Activated CD4-positive, alpha-beta T cell treated with anti-CD3 and anti-CD28 coated beads, Interleukin-2, amount 50 U/mL, for 1 hour (primary cell): ENCODE measurements at places on chromosomes 11 and 22.
A peak's percentile ranks its signal among the peaks of the same experiment; 100 is the strongest.

- no peak for DNase-seq
These were observed 745.0 kb downstream of the NTM start for GRCh38 chr11:132115454-132115853.

DNA sequence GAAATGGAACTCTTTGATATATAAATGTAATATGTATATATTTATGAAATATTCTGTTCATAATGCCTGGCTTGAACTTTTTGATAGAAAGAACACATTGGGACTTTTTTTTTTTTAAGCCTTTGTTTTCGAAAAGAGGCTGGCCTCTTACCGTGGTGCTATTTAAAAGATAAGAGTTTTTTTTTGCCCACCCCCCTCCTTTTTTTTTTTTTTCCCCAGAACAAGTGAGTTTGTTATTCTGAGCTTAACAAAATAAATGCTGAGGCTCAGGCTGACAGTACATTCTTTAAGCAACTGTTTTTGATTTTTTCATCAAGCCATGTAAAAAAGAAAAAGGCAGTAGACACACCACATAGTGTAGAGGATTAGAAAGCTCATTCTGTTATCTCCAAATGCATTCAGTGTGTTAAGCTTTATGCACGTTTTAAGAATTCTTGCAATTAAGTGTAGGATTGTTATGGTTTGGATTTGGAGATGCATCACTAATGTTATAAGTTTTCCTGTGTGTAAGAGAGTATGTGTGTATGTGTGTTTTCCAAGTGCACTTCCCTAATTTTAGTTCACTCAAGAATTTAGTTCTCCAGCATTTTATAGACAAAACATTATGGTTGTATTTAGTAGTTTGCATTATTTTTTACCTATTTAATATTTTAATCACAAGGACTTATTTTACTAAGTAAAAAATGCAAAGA lies 12.0 kb downstream of the PDHX start:
- no peak for DNase-seq

- DNase-seq, result peak; percentile 34
These were observed 37.2 kb downstream of the MUC5B start for GRCh38 chr11:1260023-1260501.

DNA sequence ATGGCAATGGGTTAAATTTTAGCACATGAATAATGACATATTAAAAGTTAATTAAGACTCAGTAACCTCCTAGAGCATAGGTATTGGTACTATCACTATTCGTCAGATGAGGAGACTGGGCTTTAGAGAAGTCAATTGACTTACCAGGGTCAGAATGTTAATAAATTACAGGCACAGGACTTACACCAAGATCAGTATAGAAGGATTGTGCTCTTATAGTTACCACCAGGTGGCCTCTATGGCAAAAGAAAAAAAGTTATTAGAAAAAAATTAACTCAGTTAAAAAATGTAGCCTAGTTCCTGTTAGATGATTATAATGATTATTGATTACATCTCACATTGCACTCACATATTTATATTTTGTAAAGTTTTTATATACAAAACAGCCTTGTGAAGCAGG lies 1163.7 kb downstream of the FAM181B start:
- DNase-seq, result no peak

DNA sequence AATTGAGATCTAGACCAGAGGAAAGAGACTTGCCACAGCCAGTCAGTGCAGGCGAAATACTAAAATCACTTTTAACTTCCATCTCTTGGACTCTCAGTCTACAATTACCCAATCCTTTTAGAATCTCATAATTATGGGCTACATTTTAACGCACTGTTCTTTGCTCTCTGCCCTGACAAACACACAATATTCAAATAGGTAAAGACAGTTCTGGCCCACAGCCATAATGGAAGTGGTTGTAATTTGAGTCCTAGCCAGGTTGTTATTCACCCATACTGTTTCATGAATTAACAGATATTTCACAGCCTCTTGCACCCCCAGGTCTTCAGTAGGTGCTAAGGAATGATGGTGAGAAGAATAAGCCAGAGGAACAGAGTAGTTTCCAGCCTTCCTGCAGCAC lies 830 bp downstream of the C11orf97 start:
- DNase-seq, result no peak

GRCh38 chr22:49638788-49639187 lies 188.9 kb downstream of the BRD1 start:
- DNase-seq, result no peak

DNA sequence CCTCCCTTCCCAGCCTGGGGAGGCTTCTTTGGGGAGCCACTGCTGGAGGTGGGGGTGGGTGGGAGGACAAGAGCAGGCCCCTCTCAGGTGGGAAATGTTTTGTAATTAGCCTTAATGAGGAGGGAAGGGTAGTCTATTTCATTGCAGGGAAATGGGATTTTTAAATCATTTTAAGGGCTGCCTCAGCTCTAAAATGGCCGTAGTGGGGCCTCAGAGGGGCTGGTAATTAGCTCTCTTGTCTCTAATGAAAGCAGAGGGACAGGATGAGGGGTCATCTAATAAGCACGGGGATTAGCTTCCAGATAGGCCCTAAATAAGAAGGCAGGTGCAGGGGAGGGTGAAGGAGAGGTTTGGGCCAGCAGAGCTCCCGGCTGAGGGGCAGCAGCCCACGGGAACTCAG lies 46.5 kb downstream of the LMO1 start:
- no peak for DNase-seq

DNA sequence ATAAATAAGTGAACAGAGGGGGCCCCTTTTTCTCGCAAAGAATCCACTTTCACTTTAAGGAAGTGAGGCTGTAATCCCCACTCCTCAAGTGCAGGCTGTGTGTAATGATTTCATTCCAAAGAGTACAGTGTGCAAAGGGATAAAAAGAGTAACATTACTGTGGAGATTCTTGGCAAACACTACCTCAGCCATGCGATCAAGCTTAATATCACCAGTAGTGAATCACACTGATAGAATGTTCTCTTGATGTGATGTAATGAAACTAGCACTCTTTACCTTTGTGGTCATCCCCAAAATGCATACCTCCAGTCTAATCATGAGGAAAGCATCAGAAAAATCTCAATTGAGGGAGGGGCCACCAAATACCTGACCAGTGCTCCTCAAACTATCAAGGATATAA lies 246.1 kb upstream of the CHORDC1 start:
- no peak for DNase-seq

- DNase-seq, result no peak
These were observed 113.2 kb upstream of the RAG2 start for GRCh38 chr11:36711104-36711825.

DNA sequence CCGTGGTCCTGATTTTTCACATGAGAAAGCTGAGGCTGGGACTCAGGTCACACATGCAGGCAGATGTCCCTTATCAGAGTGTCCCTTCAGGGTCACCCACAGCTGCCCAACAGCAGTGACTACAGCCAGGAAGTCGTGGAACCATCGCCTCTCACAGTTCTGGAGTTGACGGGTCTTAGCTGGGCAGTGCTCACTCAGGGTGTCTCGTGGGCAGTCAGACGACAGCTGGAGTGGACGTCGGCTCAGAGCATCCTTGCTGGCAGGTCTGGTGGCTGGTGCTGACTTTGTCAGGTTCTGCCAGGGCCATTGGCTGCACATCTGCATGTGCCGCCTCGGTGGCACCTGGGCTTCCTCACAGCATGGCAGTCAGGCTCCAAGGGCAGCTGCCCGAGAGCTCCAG lies 35.6 kb upstream of the TH start:
- DNase-seq, result no peak

DNA sequence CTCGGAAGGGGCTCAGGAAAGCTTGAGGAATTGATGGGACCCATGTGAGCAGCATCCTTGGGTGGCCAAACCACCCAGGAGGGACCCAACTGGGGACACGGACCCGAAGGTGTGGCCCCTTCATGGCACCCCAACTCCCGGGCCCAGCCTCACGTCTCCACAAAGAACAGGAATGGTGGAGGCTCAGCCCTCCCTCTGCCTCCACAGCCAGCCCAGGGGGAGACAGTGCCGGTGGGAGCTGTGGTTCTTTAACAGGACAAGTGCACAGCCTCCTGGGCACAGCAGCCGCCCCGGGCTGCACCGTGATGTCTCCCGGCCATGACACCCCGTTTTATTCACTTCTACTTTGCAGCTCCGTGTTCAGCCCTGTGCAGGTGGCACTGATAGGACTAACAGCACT lies 587.2 kb downstream of the BRD1 start:
- DNase-seq, result no peak

- no peak for DNase-seq
These were observed 98.4 kb upstream of the PITPNB start for GRCh38 chr22:28017558-28017820.

- DNase-seq, result no peak
These were observed 54.4 kb upstream of the INCENP start for GRCh38 chr11:62069374-62069773.

- no peak for DNase-seq
These were observed 38.7 kb upstream of the TOP3B start for GRCh38 chr22:22021162-22021750.

DNA sequence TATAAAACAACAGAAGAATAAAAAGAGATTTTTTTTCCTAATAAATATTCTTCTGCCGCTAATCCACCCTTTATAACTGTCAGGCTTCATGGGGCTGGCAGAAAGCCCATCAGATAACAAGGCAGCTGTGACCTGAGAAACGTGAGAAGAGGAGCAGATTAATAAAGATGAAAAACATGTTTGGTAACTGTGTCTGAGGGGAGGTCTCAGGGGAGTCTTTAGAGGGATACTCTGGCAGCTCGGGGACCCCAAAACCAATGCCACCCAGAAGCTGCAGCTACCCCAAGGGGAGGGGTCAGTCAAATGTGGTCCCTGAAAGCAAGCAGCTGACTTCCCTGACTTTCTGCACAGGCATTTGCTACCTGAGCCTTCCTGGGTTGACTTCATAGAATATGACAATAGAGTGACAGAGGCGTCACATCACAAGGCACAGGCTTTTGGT lies 48.4 kb upstream of the POU2AF1 start:
- no peak for DNase-seq

DNA sequence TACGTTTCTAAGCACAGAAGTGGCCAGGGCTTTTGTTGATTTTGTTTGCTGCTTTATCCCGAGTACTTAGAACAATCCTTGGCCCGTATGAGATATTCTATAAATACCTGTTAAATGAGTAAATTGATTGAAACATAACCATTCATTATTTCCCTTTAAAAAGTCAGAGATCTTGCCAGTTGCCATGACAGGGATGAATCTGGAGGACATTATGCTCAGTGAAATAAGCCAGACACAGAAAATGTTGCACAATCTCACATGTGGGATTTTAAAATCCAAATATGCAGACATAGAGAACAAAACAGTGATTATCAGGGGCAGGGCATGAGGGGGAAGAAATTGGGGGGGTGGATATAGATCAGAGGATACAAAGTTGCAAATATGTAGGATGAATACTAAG lies 1240.1 kb downstream of the LRRC4C start:
- DNase-seq, result no peak
